ENCODE measurements at places on chromosomes 2 and 18.

DNA sequence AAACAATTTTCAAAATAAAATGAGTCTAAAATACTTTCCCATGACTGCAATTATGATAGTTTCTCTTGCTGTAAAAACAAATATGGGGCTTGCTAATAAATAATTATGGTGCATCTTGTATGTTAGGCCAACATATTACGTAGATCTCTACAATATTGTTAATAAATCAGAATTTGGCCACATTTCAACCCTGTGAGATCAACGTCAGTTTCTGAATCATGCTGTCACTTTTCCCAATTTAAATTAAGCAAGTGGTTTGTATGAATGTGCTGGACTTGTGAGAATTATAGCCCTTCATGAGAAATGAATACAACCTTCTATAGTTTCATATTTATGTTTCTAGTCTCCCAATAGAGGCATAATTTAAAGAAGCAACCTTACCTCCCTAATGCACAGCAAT lies 808.9 kb downstream of the SUCLG1 start:
- DNase-seq = no peak

DNA sequence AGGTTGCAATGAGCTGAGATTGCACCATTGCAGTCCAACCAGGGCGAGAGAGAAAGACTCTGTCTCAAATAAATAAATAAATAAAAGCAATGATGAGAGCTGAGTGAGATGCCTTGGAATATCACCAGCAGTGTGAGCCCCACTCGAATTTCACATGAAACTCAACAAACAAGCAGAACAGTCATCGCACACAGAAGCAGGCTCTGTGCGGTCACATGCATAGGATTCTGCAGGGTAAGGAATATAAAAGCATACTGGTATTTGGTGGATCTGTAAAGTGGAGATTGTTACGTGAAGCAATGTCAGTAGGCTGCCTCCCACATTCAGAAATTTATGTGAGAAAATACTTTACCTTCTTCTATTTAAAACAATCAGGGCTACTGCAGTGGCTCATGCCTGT lies 18.0 kb upstream of the AP1S3 start:
- no peak for DNase-seq

DNA sequence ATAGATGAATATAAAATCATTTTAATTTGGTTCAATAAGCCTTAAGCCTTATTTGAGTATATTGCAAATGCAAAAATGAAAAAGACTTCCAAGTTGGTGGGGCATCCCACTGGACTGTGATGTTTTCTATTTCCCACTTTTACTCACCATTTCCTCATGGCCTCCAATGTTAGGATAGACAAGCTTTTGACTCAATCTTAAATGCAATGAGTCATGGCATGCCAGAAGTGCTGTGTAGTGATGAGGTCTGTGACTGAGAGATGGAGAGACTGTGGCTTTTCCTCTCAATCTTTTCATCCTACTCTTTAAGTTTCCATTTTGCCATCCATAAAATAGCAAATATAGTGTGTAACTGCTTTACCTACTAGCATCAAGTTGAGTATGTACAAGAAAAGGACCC lies 1401.2 kb upstream of the CELF4 start:
- DNase-seq = no peak

- DNase-seq = no peak
Observed at GRCh38 chr2:176704282-176704858, 435.1 kb downstream of the MTX2 start.

DNA sequence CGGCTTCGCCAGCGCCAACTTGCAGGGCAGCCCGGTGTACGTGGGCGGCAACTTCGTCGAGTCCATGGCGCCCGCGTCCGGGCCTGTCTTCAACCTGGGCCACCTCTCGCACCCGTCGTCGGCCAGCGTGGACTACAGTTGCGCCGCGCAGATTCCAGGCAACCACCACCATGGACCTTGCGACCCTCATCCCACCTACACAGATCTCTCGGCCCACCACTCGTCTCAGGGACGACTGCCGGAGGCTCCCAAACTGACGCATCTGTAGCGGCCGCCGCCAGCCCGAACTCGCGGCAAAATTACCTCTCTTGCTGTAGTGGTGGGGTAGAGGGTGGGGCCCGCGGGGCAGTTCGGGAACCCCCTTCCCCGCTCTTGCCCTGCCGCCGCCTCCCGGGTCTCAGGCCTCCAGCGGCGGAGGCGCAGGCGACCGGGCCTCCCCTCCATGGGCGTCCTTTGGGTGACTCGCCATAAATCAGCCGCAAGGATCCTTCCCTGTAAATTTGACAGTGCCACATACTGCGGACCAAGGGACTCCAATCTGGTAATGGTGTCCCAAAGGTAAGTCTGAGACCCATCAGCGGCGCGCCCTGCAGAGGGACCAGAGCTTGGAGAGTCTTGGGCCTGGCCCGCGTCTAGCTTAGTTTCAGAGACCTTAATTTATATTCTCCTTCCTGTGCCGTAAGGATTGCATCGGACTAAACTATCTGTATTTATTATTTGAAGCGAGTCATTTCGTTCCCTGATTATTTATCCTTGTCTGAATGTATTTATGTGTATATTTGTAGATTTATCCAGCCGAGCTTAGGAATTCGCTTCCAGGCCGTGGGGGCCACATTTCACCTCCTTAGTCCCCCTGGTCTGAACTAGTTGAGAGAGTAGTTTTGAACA lies 15.1 kb downstream of the HOXD3 start:
- DNase-seq = no peak

GRCh38 chr18:75169411-75169810 lies 39.5 kb downstream of the PTGR3 start:
- DNase-seq = no peak

DNA sequence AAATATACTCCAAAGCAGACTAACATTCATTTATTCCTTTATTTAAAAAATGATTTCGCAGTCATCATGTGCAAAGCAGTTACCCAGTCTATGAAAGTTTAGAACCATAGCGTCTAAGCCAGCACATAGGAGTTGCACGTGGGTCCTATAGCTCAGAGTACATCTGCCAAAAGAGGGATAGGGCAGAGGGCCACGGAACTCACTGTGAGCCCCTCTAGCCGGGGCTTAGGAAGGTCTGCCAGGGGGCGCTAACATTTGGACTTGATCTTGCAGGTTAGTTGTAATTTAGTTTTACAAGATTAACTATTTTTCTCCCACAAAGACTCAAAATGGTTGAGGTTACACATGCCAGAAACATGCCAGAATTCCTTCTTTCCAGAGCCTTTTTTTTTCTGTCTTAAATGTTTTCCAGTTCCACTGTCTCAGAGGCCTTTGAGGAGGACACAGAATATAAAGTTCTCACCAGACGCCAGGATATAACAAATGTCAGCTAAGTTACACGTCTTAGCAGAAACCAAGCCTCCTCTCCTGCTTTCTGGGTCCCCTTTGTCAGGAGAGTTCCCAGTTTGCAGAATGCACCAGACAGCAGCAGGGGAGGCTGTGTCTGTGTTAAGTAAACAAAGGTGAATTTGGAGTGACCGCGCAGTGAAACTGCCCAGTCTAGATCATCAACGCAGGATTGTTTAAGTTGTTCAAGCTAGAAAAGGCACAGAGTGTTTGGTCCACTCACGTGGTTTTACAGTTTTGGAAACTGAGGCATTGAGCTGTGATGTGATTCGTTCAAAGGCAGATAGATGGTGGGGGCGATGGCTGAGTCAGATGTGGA lies 292.0 kb downstream of the PRKCE start:
- DNase-seq = no peak

DNA sequence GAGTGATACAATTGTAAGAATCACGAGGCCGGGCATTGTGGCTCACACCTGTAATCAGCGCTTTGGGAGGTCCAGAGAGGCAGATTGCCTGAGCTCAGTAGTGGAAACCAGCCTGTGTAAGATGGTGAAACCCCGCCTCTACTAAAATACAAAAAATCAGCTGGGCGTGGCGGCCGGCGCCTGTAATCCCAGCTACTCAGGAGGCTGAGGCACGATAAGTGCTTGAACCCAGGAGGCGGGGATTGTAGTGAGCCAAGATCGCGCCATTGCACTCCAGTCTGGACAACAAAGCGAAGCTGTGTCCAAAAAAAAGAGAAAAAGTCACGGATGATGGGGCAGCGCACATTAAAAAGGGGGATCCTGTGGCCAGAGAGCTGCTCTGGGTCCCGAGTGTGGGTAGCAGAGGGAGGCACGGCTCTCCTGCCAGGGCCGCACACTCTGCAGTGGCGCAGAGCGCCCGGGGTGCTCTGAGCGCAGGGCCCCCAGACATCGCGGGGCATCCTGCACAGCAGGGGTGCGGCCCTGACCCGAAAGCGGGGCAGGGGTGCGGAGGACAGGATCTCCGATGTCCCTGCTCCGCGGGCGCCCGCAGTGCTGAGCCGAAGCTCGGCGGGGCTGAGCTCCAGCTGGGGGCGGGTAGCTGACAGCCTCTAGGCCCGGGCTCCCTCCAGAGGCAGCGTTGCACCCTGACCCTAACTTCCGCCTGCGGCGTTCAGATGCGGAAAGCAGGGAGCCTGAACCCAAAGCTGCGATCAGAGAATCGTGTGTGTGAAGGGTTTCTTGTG lies 30.4 kb upstream of the RAB6D start:
- no peak for DNase-seq

DNA sequence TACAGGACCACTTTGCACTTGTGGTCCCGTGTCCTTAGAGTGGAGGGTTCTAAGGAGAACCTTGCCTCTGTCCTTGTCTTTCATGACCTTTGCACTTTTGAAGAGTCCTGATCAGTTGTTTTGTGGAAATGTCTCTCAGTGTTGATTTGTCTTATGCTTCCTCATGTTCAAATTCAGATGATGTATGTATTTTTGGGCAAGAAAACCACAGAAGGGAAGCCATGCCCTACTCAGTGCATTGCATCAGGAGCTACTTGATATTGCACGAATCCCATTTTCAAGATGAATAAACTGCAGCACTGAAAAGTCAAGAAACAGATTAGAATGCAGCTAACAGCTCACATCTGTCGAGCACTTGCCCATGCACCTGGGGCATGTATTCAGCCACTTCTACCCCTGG lies 152.2 kb downstream of the INHBB start:
- no peak for DNase-seq

GRCh38 chr2:9668687-9669345 lies 38.0 kb upstream of the YWHAQ start:
- no peak for DNase-seq

GRCh38 chr18:12086249-12086648 lies 7.4 kb upstream of the ANKRD62 start:
- no peak for DNase-seq

DNA sequence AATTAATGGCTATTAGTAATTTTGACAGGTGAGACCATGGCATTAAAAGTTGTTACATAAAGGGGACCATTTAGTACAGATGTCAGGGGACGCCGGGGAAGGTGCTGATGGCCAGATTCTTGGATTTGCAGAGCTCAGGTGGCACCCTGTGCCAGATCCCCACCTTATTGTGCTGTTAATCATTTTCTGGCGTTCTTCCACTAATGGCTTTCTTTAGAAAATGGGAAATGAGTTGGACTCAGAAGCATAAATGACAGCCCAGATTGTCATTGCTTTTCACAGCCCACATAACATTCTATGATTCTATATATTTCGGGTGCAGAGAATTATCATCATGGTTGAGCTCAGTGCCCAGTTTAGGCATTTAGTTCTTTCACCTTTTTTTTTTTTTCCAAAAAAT lies 257.2 kb upstream of the TCF4 start:
- no peak for DNase-seq

DNA sequence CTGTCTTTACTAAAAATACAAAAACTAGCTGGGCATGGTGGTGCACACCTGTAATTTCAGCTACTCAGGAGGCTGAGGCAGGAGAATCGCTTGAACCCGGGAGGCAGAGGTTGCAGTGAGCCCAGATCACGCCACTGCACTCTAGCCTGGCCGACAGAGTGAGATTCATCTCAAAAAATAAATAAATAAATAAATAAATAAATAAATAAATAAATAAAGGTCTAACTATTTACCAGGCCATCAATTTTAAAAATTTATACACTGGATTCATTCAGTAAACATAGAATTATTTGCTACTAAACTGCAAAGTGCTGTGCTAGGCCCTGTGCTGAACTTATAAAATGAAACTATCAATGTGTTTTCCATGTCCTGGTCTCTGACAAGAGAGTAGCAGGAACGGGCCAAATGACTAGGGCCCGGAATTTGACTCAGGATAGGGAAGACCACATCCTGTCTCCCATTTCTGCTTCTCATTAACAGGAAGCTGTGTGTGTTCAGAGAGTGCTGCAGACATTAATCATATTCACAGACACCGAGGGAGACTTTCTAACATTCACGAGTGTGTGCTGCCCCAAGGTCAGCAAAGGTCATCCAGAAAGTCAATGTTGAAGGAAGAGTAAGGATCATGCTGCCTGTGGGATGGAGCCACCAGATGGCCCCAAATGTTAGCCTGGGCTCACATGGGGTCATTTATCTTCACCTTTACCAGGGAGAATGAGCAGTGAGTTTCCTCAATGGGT lies 95.8 kb downstream of the SPP2 start:
- DNase-seq = peak; percentile 73

- no peak for DNase-seq
Observed at GRCh38 chr18:72409903-72410302, 134.2 kb downstream of the CBLN2 start.

GRCh38 chr2:203646266-203646864 lies 60.1 kb upstream of the CD28 start:
- DNase-seq = no peak

- DNase-seq = peak; percentile 53
Observed at GRCh38 chr18:36692371-36692770, 136.4 kb downstream of the TPGS2 start.

- no peak for DNase-seq
Observed at GRCh38 chr2:88608184-88608583, 19.1 kb downstream of the EIF2AK3 start.

DNA sequence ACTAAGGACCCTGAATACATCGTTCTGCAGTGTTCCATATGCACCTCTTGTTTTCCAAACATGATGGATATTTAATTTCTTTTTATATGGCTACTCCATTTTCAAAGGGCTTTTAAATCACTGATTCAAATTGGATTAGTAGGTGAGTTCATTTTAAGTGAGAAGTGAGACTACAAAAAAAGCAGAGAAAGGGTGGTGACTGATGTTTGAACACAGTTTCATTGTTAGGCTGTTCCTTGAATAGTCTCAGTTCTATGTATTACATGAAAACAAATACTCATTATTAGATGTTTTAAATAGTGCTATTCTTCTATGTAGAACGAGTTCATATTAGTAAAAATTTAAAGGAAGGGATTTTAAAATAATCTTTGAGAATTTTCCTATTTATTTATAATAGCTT lies 72.7 kb upstream of the STON1 start:
- no peak for DNase-seq

GRCh38 chr2:46351750-46352138 lies 54.5 kb downstream of the EPAS1 start:
- no peak for DNase-seq

DNA sequence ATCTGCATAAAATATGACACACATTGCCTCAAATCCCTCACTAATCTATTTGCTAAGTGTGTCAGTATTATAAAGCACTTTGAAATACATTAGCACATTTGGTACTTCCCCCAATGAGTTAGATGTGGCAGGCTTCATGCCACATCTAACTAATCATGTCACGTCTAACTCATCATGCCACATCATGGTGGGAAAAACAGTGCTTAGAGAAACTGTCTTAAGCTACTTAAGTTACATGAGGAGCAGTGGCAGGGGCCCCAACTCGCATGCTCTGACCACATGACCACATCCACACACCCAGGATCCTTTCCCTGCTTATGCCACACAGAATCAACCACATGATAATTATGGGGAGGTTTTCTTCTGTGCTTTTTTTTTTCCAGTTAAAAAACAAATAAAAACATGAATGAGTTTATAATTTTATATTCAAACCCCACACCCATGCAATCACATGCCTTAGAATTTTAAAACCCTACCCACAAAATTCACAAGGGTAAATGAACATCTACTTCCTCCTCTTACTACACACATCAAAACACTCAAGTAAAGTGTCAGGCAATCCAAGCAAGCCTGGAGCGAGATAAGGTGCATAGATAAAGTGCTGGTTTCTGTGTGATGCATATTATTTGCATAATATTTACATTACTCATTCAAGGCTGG lies 1.6 kb downstream of the ABCA12 start:
- DNase-seq = peak; percentile 26

All from HS-5 (cell line).